ENCODE measurements at places on chromosomes 5 and 9.
A peak's percentile ranks its signal among the peaks of the same experiment; 100 is the strongest.

DNA sequence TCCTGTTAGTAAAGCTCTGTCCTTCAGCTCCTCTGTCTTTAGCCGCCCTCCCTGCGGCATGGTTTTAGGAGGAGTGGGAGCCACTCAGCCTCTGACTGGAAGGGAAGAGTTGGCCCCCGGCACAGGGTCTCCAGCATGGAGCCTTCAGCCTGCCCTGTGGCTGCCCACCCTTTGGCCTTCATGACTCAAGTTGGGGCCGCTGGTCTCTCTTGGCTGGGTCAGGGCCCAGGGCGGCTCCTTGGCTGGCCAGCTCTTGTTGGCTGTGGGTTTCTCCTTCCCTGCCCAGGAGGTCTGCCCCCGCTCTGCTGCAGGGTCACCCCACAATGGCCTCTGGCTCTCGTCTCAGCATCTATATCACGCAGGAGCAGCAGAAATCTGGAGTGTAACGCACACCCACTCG is 25.7 kb downstream of the FGF1 start:
- no peak overlapping the region for H3K4me3 ChIP-seq
- DNase-seq = no peak
- no peak overlapping the region for H3K27ac ChIP-seq
- no peaks in the 10 kb centered on the region for H3K27me3 ChIP-seq

DNA sequence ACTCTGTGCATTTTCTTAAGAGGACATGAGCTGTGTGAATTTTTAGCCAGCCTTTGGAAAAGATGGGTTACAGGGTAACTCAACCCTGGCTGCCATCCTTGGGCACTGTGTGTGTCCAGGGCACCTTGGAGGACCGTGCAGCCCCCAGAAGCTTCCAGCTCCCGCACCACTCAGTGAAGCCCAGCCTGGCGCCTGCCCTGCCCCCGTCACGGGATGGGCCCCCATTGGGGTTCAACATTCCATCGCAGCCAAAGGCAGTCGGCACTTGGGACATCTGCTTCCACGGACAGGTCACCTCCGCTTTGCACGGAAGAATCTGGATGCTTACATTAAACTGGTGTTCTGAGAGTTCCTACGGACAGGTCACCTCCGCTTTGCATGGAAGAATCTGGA is 1.9 kb upstream of the SLC6A18 start:
- H3K4me3 ChIP-seq = no peak overlapping the region
- H3K27me3 ChIP-seq = no peaks in the 10 kb centered on the region
- H3K4me1 ChIP-seq = no peaks in the 10 kb centered on the region
- H3K36me3 ChIP-seq = no peaks in the 10 kb centered on the region
- DNase-seq = no peak

DNA sequence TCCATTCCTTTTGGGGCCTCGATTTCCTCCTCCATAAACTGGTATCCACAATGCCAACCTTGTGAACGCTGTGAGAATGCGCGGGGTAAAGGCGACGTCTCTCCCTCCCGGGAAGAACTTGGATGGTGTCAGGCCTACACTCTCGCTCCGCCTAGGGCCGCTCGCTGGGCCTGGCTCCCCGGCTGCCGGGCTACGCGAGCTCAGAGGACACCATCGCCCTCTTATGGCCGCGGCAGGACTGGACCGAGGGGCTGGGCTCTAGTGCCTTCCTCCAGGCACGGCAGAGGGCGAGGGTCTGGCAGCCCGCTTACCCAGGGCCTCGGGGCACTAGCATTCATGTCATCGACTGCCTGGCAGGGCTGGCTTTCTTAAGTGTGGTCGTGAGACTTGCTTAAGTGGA is 1.3 kb upstream of the EXOSC2 start:
- H3K4me3 ChIP-seq = no peak overlapping the region
- no peaks in the 10 kb centered on the region for H3K4me1 ChIP-seq
- H3K27me3 ChIP-seq = no peaks in the 10 kb centered on the region

GRCh38 chr5:146068977-146069779 is 36.2 kb downstream of the PLAC8L1 start:
- no peaks in the 10 kb centered on the region for H3K4me1 ChIP-seq
- H3K27ac ChIP-seq = peak overlapping the region; percentile 86
- no peak overlapping the region for H3K4me3 ChIP-seq

- H3K36me3 ChIP-seq = no peaks in the 10 kb centered on the region
- H3K4me3 ChIP-seq = no peak overlapping the region
- H3K27me3 ChIP-seq = no peaks in the 10 kb centered on the region
- DNase-seq = no peak
These were observed 380.4 kb upstream of the CTNND2 start for GRCh38 chr5:12284604-12285003.

DNA sequence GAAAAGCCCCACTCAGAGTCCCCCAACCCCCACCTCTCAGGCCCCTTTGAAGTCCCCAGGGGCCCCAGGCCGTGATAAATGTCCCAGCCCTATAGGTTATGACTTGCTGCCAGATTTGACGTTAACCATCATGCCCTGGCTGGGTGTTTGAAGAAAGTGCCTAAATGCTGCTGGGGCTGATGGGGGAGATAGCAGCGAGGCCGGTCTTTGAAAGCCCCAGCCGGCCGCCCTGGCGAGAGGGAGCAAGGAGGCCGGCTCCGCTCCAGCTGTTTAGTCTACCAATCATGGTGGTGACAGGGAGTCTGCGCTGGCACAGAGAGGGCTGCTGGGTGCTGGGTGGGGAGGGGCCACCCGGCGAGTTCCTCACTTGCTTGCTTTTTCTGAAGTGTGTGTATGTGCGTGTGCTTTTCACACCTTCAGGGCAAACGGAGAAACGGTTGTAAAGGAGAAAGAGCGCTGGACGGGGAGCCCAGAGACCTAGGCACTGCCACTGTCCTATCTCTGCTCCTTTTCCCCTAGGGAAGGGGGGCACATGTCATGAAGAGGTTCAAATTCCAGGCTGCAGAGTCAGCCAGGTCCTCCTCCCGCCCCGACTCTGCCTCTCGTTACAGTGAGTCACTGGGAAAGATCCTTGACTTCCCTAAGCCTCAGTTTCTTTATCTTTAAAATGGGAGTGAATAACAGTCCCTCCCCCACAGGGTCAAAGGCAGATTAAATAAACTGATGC is 126.1 kb upstream of the HAND1 start:
- no peaks in the 10 kb centered on the region for H3K36me3 ChIP-seq
- peak overlapping the region; percentile 24 for H3K4me3 ChIP-seq
- H3K4me1 ChIP-seq = peaks cover 6% of the 10 kb centered on the region
- DNase-seq = no peak

DNA sequence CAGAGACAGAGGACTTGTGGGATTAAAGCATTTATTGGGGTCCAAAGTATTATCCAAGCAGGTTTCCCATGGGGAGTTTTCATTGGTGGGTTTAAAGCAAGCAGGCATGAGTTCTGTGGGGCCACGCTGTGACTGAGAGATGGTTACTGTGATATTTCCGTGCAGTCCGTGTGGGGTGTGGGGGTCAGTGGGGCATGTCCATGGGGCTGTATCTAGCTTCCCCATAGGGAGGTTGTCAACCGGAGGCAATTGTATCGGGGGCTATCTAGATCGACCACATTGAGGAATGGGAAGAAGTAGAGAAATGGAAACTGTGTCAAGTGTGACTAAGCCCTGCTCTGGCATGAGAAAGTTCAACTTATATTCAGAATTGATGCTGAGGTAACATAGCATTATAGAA is 7.1 kb upstream of the RPS23 start:
- H3K27me3 ChIP-seq = no peaks in the 10 kb centered on the region
- H3K4me3 ChIP-seq = no peak overlapping the region
- H3K36me3 ChIP-seq = no peaks in the 10 kb centered on the region
- no peak overlapping the region for H3K27ac ChIP-seq

- H3K4me1 ChIP-seq = no peaks in the 10 kb centered on the region
- peak overlapping the region; percentile 79 for H3K27ac ChIP-seq
- peaks cover 45% of the 10 kb centered on the region for H3K36me3 ChIP-seq
- no peak for DNase-seq
- H3K4me3 ChIP-seq = no peak overlapping the region
- no peaks in the 10 kb centered on the region for H3K27me3 ChIP-seq
These were observed 55.6 kb downstream of the CMYA5 start for GRCh38 chr5:79745255-79745654.

DNA sequence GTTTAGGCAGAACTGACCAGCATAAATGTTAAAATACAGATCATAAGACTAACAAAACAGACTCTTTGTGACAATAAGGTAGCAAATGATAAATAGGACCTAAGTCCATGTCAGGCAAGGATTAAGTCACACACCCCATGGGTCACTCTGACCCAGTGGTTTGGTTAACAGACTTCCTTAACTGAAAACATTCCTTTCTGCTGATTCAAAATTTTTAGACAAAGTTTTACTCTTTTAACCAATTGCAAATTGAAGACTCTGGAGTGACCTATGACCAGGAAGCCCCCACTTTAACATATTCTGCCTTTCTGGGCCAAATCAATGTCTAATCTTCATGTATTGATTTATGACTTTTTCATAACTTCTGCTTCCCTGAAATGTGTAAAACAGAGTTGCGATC is 4.9 kb upstream of the NXNL2 start:
- no peaks in the 10 kb centered on the region for H3K4me1 ChIP-seq
- H3K27ac ChIP-seq = no peak overlapping the region
- no peak for DNase-seq
- no peaks in the 10 kb centered on the region for H3K36me3 ChIP-seq
- no peaks in the 10 kb centered on the region for H3K27me3 ChIP-seq

GRCh38 chr5:141681695-141682641 is at the start of gene ARAP3:
Gene ARAP3 (minus strand): TSS chr5:141682230. CDS start chr5:141680486, 1,744 bp downstream.
- peak within 1 kb of the TSS; percentile 73 for H3K27ac ChIP-seq
- peak within 1 kb of the TSS; percentile 44 for H3K4me3 ChIP-seq
- H3K36me3 ChIP-seq = peaks cover 4% of the 10 kb centered on the region
- no peaks in the 10 kb centered on the region for H3K27me3 ChIP-seq
- H3K4me1 ChIP-seq = no peaks in the 10 kb centered on the region
